ENCODE measurements at places on chromosomes 1 and 21. TPM values are rescaled to one million over a fixed set of nuclear protein-coding genes. Genes with fewer than 3 reads are reported as not detected.

GRCh38 chr1:202317941-202318925 is 23.5 kb downstream of the UBE2T start:
- DNase-seq = no peak

GRCh38 chr1:34980715-34981114 is 4.4 kb downstream of the TMEM35B start:
- no peak for DNase-seq

- DNase-seq = no peak
These were observed 616.8 kb downstream of the RWDD3 start for GRCh38 chr1:95850763-95851162.

DNA sequence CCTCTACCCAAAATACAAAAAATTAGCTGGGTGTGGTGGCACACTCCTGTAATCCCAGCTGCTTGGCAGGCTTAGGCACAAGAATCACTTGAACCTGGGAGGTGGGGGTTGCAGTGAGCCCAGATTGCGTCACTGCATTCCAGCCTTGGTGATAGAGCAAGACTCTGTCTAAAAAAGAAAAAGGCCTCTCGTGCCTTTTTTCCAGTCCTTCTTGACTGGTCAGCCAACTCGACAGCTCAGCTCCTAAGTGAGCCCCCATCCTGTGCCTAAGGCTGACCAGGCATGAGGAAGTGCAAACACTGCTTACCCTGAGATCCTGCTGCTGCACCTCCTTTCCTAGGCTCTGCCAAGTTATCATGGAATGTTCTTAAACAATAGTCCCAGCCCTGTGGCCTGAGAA is 10.1 kb upstream of the PROK1 start:
- DNase-seq = no peak

DNA sequence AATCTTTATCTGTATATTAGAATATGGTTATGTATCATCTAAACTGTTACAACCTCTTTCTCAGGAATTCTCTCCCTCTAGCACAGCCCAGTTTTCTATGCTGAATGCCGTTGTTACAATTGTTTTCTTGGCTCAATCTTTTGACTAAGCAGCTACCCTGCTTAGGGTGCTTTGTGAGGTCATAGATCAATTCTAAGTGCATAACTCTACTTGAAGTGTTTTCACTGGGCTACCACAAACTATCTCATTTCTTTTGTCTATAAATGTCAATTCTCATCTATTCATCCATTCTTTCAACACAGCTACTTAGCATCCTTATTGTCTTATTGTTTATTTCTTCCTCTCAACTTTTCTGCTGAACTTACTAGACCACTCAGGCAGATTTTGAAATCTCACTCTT is 77.1 kb downstream of the CEP350 start:
- DNase-seq = no peak

The DIRAS3 gene
- polyA plus RNA-seq = 1.8 TPM

The SLC22A15 gene
- polyA plus RNA-seq = 0.54 TPM

The DAB1 gene
- not detected for polyA plus RNA-seq

Data from A549 (cell line).